Activated naive CD4-positive, alpha-beta T cell treated with anti-CD3 and anti-CD28 coated beads for 36 hours (primary cell): ENCODE measurements at places on chromosomes 3 and 15. TPM values are rescaled to one million over a fixed set of nuclear protein-coding genes. Genes with fewer than 3 reads are reported as not detected.

PSMD2 gene
- total RNA-seq, result 244 TPM

DNA sequence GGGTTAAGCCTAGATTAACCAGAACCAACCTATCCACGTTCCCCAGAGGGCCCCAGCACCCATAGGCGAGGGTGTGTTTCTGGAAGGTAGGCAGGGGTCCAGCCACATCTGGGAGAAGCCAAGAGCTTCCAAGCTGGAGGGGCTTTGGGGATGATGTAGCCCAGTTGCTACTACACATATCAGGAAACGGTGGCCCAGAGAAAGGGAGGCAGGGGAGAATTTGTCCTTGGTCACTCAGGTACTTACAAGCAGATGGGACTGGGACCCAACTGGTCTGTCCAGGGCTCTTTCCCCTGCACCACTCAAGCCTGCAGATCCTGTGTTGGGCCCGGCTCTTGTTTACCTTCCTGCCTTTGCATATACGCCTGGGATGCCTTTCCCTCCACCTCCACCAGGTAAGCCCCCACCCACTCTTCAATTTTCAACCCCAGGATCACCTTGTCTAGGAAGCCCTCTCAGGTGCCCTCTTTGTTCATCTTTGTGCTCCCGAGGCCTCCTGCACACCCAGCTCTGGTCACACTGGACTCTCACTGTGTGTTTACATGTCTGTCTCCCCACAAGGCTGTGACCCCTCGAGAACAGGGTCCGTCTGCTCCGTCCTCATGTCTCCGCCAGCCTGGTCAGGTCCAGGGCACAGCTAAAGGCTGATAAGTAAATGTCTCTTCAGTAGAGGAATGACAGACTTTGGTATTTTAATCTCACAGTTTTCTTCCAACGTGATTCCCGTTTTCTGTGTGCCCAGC is 204.4 kb upstream of the LINGO1 start:
- DNase-seq, result no peak

CD86 gene
- total RNA-seq, result not detected

- DNase-seq, result no peak
Observed at GRCh38 chr3:9041626-9042025, 78.4 kb upstream of the RAD18 start.
